ENCODE measurements at places on chromosomes 11 and 22.

DNA sequence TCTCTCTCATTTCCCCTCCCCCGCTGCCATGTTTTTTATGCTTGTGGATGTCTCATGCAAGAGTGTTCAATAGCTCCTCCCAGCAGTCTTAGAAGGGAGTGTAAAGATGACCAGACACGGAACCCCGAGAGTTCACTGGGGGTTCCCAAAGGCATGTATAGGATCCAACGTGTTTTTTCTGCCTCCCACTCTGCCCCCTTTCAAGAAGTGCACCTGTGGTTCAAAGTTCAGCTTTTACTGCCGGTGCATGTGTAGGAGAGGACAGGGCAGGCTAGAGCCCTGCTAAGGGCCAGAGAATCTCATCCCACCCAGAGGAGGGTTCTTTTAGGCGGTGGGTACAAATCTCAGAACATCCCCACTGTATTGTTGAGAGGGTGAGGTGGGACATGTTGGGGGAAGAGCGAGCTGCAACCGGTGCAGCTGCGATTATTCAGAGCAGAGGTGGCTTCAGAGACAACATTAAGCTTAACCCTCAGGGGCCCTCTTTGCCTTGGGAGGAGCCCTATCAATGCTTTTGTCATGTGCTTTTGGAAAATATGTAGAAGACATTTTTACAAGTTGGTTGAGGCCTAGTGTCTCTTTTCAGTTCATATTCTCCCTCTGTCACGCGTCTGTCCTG lies 14.5 kb downstream of the MIF start:
- DNase-seq: no peak

- DNase-seq: no peak
Observed at GRCh38 chr11:131808470-131808869, 438.1 kb downstream of the NTM start.

- no peak for DNase-seq
Observed at GRCh38 chr11:134607963-134608750, 196.1 kb upstream of the B3GAT1 start.

- no peak for DNase-seq
Observed at GRCh38 chr11:2980168-2980840, 11.8 kb downstream of the NAP1L4 start.

DNA sequence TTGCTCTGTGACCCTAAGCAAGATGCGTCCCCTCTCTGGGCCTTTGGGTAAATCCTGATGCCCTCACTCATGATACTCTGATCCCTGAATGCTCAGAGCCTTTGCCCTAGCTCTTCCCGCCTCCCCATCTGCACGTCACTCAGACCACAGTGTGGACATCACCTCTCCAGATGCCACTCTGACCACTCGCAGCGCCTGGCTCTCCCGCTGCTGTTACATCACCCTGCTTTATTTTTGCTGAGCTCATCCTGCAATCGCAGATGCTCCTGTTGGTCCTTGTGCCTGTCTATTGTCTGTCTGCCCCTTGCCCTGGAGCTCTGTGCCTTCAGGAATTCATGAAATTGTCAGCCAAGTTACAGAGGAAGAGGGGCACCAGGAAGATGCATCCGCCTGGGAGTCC lies 5.5 kb downstream of the OSM start:
- no peak for DNase-seq

- peak; percentile 84 for DNase-seq
Observed at GRCh38 chr11:68890490-68891231, 13.0 kb downstream of the MRPL21 start.
